Islet precursor cell (in vitro differentiated cells): ENCODE measurements at places on chromosomes 6 and 20.
A peak's percentile ranks its signal among the peaks of the same experiment; 100 is the strongest.

DNA sequence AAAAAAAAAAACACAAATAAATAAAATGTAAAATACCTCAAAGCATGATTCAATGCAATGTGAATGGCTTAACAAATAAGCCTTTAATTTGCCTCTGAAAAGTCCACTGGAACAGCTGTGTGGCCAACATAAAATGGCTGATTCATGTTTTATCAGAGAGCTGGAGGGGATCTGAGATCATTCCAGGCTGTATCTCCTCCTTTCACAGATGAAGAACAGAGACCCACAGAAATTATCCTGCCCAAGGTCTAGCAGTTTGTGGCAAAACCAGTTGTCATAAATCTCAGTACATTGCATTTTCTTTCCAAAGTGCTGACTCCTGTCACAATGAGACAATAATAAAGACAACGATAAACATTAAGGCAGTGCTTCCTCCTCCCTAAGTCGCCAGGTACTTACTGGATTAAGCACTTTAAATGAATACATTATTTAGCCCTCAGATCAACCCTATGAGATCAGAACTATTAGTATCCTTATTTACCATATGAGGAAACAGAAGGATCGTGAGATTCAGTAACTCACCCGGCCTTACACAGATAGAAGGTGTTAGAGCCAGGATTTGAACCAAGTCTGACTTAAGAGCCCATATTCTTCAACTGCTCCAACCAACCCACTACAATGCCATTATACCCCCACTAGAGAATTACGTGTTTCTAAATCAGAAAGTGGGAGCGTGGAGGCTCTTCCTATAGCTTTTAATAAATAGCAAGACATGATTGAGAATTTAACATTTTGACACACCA, 118.3 kb downstream of the KIF13A start:
- DNase-seq = no peak

GRCh38 chr6:29678114-29678513, 2.8 kb downstream of the ZFP57 start:
- DNase-seq = no peak

DNA sequence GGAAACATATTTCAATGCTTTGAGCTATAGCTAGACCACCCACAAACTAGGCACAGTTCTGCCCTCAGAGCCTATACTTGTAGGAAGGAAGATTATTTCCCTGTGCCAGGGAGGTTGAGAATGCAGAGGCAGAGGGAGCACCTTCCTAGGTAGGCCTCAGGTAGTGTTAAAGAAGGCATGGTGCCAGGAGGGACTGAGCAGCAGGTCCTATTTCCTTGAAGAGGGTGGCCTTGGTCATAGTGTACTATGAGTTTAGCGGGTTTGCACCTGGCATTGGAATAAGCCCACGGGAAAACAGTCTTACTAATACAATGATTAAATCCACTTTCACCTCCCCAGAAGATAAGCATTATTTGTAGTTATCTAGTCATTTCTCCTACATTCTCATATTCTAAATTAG, 375.4 kb downstream of the CDKAL1 start:
- DNase-seq = no peak

GRCh38 chr6:14596410-14596809, 478.8 kb downstream of the CD83 start:
- DNase-seq = peak; percentile 56

- no peak for DNase-seq
Observed at GRCh38 chr6:48184648-48185047, 73.7 kb upstream of the PTCHD4 start.

DNA sequence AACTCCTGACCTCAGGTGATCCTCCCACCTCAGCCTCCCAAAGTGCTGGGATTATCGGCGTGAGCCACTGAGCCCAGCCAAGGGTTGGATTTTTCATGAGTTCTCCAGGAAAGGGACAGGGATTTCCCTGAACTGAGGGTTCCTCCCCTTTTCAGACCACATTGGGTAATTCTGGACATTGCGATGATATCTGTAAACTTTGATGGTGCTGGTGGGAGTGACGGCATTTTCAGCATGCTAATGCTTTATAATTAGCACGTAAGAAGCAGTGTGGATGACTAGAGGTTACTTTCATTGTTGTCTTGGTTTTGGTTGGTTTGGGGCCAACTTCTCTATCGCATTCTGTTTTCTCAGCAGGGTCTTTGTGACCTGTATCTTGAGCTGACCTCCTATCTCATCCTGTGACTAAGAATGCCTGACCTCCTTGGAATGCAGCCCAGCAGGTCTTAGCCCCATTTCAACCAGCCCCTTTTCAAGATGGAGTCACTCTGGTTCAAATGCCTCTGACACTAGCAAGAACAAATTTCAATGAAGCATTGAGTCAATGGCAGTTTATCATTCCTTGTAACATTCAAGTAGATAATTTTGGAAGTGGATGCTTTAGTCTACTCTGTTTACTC, 156.5 kb downstream of the TTLL2 start:
- peak; percentile 57 for DNase-seq

- no peak for DNase-seq
Observed at GRCh38 chr6:1616701-1617463, 7.2 kb downstream of the FOXC1 start.

DNA sequence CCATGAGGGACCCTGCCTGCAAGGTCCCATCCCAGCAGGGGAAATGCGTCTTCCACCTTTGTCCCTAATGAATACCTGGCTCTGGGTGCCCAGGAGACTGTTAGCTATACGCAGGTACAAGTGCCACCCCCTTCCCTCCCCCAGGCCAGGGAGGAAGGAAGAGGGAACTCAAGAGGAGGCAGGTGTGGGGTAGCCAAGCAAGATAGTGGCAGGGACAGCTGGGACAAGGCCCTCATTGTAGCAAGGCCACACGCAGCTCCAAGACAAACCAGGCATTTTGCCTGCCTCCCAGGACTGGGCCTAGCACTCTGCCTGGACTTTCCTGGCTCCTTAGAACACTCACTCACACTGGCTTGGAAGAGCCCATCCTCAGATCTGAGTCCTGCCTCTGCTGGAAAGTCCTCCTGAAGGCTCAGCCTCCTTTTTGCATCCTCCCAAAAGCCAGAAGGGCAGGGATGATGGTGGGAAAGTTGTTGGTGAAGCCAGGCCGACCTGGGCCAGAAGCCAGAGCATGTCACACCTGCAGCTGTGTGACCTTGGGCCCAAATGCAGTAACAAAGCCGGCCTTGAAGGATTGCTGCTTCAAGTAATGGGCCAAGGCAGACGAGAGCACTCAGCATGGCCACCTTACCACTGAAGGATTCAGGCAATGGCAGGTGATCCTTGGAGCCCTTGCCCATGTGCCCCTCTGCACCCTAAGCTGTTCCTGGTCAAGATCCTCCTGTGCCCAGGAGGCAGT, 27.7 kb downstream of the SNPH start:
- DNase-seq = no peak

- DNase-seq = no peak
Observed at GRCh38 chr6:24445704-24446103, 43.0 kb downstream of the MRS2 start.

- DNase-seq = peak; percentile 75
Observed at GRCh38 chr6:104955491-104955890, 1.4 kb upstream of the LIN28B start.

DNA sequence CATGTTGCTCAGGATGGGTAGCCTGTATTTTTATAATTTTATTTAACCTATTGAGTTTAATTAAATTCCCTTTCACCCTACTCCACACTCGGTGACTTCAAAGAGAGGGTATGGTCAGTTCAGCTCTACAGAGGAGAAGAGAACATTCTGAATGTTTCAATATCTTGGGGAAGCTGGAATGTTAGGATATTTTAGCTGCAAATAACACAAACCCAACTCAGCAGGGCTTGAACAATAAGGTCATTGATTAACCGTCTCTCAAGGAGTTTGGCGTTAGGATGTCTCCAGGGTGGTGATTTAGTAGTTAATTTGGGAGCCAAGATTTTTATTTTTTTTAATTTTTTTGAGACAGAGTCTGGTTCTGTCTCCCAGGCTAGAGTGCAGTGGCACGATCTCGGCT, 143.6 kb upstream of the SALL4 start:
- no peak for DNase-seq

GRCh38 chr20:37643400-37643799, 50.4 kb upstream of the CTNNBL1 start:
- DNase-seq = no peak

GRCh38 chr6:159093609-159094443, 49.0 kb upstream of the TAGAP start:
- DNase-seq = no peak

DNA sequence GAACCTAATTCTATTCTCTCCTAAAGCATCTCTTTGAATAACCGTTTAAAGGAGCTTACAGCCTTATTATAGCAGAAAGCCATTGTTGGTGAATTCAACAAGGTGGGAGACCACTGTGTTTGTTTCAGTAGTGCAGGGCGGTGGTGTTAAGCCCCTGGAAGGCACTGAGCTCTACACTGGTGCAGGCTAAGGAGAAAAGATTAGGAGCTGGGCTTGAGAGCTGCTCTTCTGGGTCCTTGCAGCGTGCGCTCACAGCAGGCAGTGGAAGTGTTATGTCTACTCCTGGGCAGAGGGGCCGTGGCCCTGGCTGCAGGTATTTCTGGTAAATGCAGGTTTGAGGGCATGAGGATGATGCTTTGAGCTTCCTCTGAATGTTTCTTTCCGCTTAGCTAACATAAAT, 361.2 kb downstream of the RNF144B start:
- DNase-seq = no peak

DNA sequence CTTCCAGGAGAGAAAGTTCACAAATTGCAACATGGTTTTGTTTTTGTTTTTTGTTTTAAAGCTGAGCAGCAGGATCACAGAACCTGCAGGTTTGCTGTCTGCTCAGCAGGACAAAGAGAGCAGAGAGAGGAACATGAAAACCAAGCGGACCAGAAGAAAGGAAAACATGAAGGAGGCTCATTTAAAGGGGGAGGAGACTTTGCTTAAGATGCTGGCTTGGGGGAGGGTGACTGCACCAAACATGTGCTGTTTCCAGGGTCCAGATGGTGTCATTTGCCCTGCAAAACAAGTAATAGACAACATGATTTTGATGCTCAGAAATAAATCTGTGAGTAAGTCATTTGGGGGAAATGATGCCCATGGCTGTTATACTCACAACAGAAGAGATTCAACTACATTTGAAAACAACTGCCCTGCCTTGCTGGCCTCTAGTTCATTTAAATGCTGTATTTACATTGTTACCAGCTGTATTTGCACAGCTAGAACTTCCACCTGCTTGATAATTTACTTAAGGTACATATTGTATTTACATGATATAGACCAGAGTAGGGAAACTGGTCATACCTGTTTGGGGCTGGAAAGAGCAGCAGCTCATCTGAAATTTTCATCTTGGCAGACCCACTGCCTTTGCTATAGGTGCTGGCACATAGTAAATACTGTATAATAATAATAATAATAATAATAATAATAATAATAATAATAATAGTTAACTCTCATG, 32.2 kb upstream of the CHD6 start:
- no peak for DNase-seq

DNA sequence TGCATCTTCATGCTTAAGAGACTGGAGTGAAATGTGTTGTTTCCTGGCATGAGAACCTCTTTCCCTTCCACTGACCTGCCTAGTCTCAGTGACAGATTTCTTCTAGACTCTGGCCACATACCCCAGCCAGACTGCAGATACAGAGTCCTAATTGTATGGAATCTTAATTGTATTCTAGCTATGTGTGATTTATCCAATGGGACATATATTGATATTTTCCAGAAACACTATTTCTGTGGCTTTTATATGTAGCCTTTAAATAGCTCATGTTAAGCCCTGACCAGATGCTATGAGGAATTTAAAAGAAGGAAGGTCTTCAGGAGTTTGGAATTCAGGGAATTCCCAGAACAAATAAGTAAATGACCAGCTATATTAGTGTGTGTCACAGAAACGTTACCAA, 99.0 kb downstream of the FIG4 start:
- DNase-seq = peak; percentile 65

GRCh38 chr6:165804331-165805066, 141.5 kb upstream of the PDE10A start:
- DNase-seq = peak; percentile 64

DNA sequence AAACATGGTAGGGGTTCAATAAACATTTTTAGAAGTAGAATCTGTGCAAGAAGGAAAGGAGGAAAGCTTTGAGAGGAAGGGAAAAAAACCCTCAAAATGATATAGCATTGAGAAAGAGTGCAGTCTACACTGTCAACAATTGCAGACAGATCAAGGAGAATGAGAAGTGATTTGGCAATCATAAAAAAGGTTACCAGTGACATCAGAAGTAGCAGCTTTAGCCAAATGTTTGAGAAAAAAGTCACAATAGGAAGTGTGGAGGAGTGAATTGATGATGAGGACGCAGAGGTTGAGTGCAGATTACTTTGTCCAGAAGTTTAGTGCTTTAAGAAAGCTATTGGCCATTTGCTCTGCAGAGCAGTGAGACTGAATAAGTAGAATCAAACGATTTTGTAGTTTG, 155.0 kb downstream of the GJA1 start:
- no peak for DNase-seq

DNA sequence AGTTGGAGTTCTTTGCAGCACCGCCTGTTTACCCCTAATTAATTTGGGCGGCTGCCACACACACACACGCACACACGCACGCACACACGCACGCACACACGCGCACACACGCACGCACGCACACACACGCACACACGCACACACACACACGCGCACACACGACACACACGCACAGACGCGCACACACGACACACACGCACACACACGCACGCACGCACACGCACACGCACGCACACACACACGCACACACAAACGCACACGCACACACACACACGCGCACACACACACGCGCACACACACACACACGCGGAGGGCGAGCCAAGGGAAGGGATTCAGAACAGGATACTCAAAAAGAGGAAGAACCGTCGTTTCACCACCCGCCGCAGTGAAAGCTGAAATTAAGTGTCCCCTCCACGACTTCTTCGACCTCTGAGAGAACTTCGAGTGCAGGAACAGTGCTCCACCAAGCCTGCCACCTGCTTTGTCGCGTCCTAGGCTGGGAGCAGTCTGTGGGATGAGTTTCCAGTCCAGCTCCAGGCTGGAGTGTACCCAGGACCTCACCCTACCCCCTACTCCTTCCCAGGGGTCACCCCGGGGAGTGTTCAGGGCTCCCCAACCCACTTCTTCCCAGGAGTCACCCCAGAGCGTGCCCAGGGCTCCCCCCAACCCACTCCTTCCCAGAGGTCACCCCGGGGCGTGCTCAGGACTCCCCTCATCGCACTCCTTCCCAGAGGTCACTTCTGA, 1.1 kb downstream of the RNASET2 start:
- DNase-seq = no peak

DNA sequence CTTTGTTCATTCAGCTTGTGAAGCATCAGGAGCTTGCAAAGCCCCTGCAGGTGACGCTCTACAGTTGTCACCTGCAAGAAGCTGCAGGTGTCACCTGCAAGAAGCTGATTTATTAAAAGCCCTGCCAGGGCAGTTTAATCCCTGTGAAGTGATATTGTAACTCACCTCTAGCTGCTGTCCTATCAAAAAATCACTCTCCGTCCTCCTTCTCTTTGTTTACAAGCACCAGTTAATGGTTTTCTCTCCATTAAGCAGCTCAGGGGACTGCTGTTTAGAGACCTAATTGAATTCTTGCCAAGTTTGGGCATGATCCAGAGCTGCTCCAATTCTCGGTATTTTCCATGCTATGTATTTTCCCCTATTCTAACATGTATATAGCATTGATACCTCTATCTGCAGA, 345.9 kb downstream of the ARHGAP18 start:
- no peak for DNase-seq

- no peak for DNase-seq
Observed at GRCh38 chr20:37408302-37409193, 62.6 kb downstream of the SRC start.
